Fibroblast of the aortic adventitia (primary cell): ENCODE measurements at places on chromosomes 3 and 15. TPM values are rescaled to one million over a fixed set of nuclear protein-coding genes. Genes with fewer than 3 reads are reported as not detected.

The TMEM207 gene
- total RNA-seq, result not detected in 2 replicates

The TRPM1 gene
- not detected in 2 replicates for total RNA-seq

The ALS2CL gene
- total RNA-seq, result 0.16 and 0.18 TPM in 2 replicates

The RLBP1 gene
- not detected in 2 replicates for total RNA-seq

The RFT1 gene
- total RNA-seq, result 13.9 and 15.4 TPM in 2 replicates

The SI gene
- not detected in 2 replicates for total RNA-seq

The TTLL13 gene
- 0.09 TPM in 1 of 2 replicates, not detected in the other for total RNA-seq

The SCN11A gene
- total RNA-seq, result under 0.01 and 0.25 TPM in 2 replicates

The ATP1B3 gene
- total RNA-seq, result 68.4 and 70.2 TPM in 2 replicates

The GOLGA8Q gene
- total RNA-seq, result 1.1 TPM in 1 of 2 replicates, not detected in the other

The SNX22 gene
- 0.18 and 0.41 TPM in 2 replicates for total RNA-seq

The PLS1 gene
- 0.99 and 2.0 TPM in 2 replicates for total RNA-seq

The NMNAT3 gene
- 1.5 and 1.8 TPM in 2 replicates for total RNA-seq
